HS-27A (cell line): ENCODE measurements at places on chromosomes 2 and 18.

DNA sequence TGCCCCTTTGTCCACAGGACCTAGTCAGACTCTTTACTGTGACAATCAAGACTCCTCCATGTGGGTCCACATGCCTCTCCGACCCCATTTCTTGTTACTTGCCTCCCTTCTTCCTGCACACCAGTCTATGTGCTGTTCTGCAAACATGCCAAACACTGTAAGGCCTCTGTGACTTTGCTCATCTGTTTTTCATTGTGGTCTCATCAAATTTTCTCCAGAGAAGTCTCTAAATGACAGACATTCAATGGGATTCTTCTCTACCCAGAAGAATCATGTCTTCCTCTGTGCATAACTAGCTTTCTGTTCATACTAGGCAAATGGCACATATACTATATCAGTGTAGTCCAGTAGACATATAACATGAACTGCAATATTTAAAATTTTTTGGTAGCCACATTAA lies 43.0 kb upstream of the KCNE4 start:
- no peak for DNase-seq

DNA sequence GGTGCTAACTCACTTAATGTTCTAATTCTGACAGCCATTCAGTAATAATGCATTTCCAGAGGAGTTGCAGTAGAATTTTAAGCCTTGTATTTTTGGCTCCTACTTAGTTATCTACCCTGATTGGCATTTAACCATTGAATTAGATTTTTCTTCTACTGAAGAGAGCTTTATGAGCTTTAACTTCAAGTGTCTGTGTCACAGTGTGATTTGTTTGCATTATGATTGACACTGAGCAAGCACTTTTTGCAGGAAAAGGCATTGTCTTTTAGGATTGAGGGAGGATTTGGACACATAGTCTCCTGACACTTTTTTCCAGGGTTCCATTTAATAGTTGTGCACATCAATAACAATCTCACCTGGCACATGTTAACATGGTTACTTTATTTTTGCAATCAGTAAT lies 26.7 kb downstream of the LYPD6 start:
- no peak for DNase-seq

DNA sequence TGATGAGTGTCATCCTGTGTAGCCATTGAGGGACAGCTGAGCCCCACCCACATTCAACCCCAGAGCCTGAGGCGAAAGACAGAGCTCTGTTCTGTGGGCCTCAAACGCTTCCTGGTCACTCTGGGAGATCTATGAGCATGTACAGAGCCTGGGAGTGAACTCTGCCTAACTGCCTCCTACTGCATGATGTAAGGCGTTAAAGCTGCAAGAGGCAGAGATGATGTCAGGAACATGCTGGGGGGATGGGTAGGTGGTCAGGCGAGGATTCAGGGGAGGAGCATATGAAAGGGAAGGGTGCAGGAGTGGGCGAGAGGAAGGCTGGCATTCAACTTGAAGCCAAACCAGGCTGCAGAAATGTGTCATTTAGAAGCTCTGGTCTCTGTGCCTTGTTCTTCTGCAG lies 181.0 kb downstream of the TFCP2L1 start:
- DNase-seq, result no peak

GRCh38 chr18:47817017-47817794 lies 113.3 kb downstream of the SMAD2 start:
- no peak for DNase-seq

DNA sequence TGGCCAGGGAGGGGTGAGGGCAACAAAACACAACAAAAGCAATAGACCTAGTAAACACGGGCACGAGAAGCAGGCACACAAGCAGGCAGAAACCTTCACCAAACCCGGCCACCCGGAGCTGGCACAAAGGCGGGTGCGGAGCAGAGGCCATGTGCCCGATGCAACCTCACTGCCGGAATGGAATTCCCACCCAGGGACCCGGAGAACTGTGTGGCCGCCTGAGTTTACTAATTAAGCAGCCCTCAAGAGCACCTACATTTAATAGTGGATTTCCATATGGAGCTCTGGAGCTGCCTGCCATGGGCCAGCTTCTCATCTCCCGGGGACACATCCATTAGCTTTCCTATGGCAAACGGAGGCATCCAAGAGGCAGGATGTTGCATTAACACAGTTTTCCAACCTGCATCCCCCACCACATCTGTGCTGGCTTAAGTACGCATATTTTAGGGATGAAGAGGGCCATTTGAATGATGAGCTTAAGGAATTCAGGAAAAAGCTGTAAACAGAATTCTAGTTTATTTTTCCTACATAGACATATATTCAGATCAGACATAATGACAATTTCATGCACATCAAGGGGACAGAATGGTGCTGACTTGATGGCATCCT lies 104.5 kb upstream of the SMIM21 start:
- no peak for DNase-seq
